ENCODE measurements at places on chromosomes 5 and 9. TPM values are rescaled to one million over a fixed set of nuclear protein-coding genes. Genes with fewer than 3 reads are reported as not detected.

The HTR1A gene
- polyA plus RNA-seq = not detected

DNA sequence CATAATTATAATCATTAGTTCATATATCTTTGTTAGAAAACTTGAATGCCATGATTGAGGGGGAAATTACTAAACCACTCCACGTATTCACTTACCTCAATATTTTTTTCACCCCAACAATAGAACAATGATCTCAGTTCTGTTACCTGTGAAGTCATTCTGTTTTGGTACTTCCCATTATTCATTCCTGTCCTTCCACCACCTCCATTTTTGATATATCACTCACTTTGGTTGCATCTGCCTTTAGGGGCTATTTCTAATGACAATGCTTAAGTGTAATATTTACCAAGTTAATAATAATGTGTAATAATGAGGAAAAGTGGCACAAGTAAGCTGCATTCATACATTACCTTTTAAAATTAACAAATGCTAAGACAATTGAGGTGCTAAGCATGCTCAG lies 218.4 kb downstream of the SPATA31D1 start:
- DNase-seq = no peak

DNA sequence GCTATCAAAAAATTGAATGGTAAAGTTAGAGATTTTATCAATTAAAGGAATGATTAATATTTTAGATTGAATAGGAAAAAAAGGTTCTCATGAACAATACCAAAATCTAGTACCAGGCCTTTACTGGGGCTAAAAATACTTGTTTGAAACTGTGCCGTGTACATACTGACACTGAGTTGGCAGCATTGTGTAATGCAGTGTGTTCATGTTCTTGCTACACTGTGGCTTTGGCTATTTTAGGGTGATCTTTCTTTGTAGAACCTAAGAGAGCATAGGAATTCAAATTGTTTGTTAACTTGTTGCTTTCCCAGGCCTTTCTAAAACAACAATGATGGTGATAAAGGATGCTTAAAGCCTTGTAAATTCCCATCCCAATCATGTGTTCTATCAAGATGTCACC lies 80.9 kb downstream of the KIF4B start:
- DNase-seq = no peak

- DNase-seq = no peak
Measured at GRCh38 chr5:78612227-78613150, 36.1 kb downstream of the LHFPL2 start.

DNA sequence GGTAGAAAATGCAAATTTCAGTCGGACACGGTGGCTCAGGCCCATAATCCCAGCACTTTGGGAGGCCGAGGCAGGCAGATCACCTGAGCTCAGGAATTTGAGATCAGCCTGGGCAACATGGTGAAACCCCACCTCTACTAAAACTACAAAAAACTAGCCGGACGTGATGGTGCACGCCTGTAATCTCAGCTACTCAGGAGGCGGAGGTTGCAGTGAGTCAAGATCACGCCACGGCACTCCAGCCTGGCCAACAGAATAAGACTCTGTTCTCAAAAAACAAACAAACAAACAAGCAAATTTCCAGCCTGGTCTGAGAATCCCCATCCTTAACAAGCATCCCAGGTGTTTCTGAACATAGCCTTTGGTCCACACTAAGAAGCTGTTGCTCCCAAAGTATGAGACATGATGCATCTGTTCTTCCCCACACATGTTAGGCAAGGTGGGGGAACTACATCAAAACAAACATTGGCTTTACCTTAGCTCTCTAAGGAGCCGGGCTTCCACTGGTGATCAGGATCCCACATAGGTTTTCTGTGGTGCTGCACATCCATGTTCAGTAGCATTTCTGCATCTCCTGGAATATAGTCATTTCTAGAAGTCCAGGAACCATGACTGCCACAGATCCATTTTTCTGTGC lies 92.5 kb upstream of the DMRT1 start:
- no peak for DNase-seq
